Hematopoietic multipotent progenitor cell treated with erythropoietin and hydrocortisone succinate and interleukin-3 and kit ligand, for 17 days (in vitro differentiated cells): ENCODE measurements at places on chromosomes 5 and 9.

DNA sequence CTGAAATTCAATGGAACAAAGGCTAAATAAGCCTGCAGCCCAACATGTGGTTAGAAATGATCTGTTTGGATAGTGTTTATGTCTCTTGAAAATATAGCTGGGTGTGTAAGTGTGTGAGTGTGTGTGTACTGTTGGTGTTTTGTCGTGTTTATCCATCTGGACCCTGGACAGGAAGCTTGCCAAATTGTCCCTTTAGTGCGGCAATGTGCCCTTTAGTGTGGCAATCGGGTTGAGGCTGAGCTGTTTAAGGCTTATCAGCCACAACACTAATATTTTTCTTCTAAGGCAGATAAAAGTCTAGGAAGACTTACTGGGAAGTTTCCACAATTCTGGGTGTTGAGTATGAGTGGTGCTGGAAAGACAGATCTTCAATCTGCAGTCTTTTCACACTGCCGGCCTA, 180.2 kb downstream of the YTHDC2 start:
- no peak for DNase-seq

DNA sequence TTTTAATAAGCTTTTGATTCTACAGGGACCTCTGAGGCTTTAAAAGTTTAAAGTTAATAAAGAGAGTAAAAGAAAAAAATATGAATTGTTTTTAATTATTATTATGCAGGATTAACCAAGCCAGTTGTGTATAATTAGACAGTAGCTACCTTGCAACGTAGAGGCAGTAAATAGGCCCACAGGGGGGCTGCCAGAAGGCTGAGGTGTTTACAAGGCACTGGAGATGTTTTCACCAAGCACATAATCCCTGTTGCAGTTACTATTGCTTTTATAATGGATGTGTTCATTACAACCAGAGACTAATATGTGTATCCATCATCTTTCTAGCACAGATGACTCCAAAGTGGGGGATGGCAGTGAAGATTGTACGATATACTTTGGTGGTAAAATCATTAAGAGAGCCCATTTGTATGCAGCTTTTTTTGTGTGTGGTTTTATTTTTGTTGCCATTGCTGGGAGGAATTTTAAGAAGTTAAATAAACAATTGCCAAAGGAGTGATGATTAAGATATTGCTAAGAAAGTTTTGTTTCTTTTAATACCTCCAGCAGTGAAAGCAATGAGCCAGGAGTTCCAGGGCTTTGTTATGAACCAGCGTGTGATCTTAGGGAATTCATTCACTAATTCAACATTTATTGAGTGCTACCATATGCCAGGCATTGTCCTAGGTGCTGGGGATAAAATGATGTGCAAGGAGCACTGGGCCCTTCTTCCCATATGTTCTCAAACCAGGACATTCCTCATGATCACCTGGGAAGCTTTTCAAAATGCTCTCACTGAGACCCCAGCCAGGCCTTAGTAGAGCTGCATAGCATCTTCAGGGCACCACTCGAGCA, 138.7 kb upstream of the EFNA5 start:
- DNase-seq = no peak

DNA sequence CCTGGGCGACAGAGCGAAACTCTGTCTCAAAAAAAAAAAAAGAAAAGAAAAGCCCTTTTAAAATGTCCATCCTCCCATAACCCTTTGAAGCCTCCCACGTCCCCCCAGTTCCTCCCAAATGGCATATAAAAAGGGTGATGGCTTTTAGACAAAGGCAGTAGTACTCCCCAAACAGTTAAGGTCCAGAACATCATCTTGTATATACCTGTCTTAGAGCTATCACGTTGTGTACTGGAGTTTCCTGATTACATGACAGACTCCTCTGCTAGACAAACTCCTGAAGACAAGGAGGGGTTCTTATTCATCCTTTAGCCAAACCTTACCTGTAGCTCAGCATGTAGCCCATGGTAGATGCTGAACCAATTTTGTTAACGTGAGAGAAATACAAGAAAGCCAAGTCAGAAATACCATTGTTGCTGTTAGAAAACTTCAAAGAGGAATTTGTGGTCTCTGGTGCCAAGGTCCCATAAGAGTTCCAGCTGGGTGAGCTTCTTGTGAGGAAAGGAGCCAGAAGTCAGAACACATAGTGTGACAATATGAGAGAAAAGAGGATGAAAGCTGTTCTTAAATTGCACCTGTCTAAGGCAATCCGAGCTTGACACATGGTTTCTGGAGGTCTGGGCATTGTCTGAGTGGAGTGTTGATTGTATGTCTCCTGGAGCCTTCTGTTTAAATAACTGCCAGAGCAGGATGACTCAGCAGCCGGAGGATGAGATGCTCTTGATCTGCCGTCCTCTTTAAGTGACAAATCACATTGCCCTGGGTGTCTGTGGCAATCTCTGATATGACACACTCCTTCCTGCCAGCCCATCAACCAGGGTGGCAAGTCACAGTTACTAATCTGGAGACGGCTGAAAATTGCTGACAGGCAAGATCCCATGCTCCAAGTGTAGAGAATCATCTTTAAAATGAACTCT, 69.1 kb downstream of the ARRDC3 start:
- DNase-seq = peak; percentile 75

DNA sequence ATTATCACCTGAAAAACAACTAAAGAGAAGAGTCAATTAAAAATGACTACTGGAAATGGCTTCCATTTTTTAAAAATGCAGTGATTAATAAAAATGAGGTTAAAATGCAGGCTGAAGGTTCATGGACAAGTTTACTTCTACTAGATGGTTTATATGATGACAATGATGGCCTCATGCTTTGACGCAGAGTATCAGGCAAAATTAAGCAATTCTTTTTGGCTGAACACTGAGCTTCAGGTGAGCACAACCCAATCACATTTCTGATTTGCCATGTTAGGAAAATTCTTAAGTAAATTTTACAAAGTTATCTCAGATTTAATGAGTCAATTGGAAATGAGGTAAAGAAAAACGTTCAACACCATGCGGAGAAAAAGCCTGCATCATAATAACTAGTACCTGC, 22.3 kb downstream of the DMGDH start:
- no peak for DNase-seq

DNA sequence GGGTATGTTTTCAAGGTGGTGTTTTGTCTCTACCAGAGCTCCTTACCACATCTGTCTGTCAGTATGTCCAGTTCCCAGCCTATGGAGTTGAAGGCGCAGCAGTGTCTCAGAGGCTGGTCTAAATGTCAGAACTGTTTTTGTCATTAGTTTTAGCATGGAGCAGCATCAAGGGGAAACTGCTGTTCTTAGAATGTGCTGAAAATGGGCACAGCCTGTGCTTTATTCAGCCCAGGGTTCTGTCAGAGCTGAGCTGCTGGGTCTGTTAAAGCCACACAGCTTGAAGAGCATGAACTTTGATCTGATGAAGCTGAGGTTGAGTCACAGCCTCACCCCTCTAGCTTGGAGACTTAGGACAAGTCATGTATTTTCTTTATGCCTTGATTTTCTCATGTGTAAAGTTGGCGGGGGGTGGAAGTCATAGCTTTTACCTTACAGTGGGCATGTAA, 71.9 kb downstream of the RALGPS1 start:
- DNase-seq = no peak

DNA sequence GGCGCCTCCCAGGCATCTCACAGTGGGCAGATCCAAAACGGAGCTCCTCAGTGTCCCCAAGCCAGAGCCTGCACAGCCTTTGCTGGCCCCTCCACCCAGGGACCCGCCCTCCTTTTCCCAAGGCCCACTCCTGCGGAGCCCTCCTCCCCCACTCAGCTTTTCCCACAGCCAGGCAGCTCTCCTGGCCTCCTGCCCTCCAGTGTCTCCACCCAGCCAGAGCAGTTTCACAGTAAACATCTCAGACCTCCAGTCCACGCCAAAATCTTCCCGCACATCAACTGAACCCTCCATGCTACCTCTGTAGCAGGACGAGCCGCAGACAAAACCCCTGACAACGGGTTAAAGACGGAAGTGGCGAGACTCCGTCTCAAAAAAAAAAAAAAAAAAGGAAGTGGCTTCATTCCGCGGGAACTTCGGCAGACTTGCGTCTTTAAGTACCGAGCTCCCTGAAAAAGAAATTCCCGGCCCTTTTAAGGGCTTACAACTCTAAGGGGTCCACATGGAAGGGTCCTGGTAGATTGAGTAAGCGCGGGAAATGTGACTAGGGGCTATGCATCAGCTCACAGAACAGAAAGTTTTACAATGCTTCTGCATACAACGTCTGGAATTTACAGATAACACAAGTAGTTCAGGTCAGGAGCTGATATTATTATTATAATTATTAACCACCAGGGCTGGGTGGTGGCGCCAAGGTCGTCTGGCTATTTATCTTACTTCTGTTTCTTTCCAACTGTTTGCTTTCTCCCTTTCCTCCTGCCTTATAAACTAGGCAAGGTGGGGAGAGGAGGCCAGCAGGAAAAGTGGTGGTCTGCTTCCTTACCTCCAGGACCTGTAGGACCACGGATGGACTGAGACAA, 11.4 kb upstream of the GRIN1 start:
- peak; percentile 70 for DNase-seq

DNA sequence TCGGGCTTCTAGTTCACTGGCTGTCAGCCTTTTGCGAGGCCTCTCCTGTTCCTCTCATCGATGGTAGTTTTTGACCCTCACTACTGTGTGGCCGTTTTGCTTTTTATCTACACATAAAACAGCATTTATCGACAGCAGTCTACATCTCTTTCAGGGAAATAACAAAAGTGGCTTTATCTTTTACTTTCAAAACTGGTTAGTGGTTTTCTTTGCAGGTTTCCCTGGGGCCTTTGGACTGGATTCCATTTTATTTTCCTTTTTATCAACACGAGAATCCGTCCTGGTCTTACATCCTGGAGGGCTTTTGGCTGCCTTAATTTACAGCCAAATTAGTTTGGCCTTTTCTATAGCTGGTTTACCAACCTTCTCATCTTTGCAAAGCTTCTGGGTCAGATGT, 793 bp upstream of the PKD2L2 start:
- DNase-seq = no peak

GRCh38 chr9:114058688-114059046, 19.4 kb downstream of the AMBP start:
- no peak for DNase-seq

DNA sequence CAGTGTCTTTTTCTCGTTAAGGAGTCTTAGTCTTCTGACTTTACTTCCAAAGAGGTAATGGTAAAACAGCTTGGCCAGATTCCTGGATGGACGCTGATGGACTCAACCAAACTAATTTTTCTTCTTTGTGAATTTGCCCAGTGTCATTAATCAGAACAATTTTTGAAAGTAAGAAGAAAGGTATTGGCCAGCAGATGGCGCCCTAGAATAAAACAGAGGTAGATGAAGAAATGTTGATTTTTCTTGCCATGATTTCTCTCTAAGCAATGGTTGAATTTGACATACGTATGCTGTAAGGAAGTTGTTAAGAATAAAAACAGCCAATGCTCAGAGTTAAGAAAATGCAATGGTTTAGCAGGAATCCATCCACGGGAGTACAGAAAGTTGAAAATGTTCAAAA, 500.0 kb downstream of the DIRAS2 start:
- DNase-seq = peak; percentile 44

- DNase-seq = no peak
Measured at GRCh38 chr5:111313017-111313724, 89.0 kb downstream of the CAMK4 start.

DNA sequence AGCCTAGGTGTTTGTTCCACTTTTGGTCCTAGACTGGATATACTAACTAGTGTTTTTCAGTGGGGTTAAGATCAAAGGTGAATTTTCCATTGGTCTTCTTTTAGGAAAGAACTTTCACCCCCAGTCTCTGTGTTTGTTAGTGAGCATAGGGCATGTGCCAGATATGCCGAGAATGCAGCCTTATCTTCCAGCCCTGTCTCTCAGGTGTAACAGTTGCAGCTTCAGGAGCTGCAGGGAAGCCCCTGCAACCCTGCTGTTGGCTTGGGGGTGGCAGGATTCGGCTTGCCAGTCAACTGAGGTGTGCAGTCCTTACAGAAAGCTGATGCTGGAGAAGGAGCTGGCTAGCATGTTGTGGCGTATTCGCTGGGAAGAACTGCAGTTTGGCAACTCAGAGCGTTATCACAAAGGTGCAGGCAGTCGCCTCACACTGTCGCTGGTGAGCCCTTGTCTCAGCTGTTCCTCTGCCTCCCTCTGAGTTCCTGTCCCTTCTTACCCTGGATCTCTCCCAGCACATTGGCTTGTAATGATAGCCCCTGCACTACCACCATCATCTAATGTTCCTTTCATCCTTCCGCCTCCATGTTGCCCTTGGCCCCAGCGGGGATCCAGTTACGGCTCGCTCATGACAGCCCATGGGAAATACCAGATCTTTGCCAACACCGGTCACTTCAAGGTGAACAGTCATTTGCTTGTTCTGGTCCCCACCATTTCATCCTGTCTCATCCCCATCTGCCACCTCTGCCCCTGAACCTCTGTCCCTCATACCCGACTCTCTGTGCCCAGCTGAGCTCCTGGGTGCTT, 10.1 kb downstream of the NPR2 start:
- DNase-seq = no peak

DNA sequence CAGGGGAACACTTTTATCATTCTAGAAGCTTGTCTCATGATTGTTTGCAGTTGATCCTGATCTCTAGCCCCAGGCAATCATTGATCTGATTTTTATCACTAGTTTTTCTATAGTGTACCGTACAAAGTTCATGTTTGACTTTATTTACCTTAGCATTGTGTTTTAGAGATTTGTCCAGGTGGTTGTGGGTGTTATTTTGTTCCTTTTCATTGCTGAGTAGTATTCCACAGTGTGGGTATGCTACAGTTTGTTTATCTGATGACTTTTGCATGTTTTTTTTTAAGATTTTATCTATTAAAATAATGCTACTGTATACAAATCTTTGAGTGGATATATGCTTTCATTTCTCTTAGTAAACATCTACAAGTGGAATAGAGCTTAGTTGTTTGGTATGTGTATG, 26.2 kb downstream of the ZNF131 start:
- no peak for DNase-seq

DNA sequence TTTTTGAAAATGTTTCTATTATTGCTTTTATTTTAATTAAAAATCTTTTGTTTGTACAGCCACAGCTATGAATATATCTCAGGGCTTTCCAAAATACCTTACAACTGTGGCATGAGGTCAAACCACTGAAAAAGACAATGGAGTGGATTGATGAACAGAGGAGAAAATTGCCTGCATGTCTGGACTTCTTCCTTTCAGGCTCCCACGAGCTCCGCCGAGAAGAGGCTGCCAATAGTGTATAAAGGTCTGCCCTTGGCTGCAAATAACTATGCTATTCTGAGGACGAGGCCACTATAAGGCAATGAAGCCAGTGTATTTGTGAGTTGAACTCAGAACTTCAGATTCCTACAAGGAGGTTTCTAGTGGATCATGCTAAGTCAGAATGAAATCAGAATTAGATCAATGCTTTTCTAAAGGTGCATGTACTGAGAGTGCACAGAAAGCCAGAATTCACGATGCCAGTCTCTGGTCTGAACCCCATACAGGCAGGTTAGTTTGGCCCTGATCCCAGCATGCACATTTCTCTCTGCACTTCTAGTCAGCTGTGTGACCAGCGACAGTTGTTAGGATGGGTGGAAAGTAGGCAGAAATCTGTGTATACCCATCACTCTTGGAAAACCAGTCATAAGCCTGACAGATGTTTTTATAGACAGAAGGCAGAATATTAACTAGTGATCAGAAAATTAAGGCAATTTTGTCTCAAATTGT, 42.7 kb upstream of the PLPP1 start:
- no peak for DNase-seq
